ENCODE measurements at places on chromosomes 1 and 21.

- no peak for DNase-seq
These were observed 207.7 kb upstream of the CAMK1G start for GRCh38 chr1:209375671-209376365.

DNA sequence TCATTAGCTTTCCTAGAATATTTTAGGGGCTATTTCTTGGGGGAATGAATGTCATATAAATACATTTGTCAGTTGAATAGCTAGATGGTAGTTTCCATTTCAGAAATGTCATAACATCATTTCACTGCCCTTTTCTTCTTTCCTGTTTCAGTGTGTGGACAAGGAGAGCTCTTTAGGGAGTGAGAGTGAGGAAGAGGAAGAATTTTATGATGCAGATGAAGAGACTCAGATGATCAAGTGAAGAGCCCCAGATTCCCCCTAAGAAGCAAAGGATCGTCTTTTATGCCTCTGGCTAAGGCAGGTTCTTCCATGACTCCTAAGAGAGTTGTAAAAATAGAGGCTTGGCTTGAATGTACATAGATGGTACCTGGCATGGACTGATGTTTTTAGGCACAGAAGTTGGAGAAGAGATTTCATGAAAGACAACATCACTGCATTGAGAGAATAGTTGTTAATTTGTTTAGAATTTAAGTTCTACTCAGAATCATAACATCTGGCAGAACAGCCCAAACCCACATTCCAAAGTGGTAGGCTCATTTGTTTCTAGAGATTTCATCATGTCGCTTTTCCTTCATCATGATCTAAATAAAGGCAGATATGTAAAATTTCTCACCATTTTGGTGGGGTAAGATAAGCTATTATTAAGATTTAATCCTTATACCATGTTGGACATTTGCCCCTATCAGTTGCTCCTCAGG, 44.2 kb upstream of the MAB21L3 start:
- DNase-seq = no peak

DNA sequence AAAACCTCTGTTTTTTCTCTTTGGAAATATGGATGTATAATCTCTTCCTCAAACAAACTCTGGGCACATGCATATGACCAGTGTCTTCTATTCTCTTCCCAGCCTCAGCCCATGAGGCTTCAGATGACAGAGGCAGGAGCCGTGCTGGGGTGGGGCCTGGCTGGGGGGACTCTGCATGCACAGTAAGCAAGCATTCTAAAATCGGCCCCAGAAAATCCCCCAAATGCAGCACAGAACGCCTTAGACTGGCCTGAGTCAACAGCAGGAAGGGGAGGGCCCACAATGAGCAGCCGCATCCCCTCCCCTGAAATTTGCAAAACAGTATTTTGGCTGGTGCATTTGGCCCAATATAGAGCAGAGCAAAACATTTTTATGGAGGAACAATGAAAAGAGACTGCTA, 47.8 kb downstream of the ITPKB start:
- DNase-seq = no peak

- DNase-seq = no peak
These were observed 1.2 kb downstream of the MYOM3 start for GRCh38 chr1:24110642-24111261.

- DNase-seq = no peak
These were observed 8.3 kb downstream of the RIPK4 start for GRCh38 chr21:41758550-41758949.
